HuH-7 (cell line): ENCODE measurements at places on chromosomes 12 and 14.

DNA sequence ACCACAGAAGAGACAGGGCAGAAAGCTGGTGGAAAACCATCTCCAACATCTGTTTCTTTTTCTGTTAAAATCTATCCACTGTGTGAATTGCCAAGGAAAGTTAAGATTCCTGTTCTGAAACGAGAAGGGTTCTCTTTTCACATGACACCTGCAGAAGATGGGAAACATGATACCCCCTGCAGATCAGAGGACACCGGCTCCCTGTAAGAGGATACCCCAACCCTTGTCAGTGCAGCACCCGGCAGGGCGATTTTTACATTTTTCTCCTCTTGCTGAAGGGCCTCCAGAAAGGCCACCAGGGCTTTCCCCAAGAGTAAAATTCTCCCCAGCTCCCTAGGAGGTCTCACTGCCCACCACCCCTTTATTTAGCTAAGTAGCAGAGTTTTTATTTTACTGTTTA, 48.2 kb downstream of the DPF3 start:
- DNase-seq = no peak

- no peak for DNase-seq
These were observed 12.1 kb upstream of the LRTM2 start for GRCh38 chr12:1808036-1808797.

GRCh38 chr14:80388980-80389711, 177.8 kb upstream of the DIO2 start:
- no peak for DNase-seq

GRCh38 chr12:83826112-83826511, 1086.5 kb downstream of the SLC6A15 start:
- DNase-seq = peak; percentile 11

- DNase-seq = no peak
These were observed 138.2 kb upstream of the LHX5 start for GRCh38 chr12:113609692-113610469.

GRCh38 chr14:24281636-24282035, 10.2 kb upstream of the RABGGTA start:
- no peak for DNase-seq

DNA sequence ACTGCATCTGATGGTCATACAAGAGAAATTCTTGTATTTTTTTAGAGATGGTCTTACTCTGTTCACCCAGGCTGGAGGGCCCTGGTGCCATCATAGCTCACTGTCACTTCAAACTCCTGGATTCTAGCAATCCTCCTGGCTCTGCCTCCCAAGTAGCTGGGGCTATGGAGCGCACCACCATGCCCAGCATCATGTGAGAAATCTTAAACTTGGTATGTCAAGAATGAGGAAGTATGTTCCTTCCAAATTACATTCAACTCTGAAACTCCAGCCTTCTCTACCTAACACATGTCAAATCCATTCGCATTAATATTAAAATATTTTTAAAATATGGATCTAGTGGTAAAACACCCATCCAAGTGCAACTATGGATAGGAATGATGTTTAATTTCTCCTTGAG, 27.5 kb upstream of the CDKN3 start:
- no peak for DNase-seq

DNA sequence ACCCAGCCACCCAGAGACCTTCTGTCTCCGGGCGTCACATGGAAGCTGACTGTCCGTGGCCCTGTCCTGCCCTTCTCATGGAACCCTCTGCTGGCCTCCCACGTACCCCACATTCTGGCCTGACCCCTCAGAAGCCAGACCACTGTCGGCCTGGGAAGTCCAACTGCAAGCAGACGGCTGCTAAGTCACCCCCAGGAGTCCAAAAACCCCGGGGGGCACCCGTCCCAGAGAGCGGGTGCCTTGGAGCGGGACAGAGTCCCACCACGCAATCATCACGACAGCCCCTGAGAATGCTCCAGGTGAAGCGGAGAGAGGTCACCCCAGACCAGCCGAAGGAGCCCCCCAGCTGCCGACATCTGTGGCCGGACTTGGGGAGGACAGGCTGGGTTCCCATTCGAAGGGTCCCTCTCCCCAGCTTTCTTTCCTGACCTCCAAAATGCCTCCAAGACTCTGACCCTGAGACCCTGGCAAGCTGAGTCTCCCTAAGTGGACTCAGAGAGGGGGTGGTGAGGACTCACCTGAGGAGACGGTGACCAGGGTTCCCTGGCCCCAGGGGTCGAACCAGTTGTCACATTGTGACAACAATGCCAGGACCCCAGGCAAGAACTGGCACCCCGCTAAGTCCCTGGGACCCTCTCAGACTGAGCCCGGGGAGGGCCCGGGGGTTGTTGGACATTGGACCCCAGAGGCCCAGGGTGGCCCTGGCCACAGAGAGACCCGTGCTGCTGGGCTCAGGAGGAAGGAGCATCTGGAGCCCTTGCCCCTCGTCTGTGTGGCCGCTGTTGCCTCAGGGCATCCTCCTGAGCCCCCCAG, 337.1 kb downstream of the TMEM121 start:
- DNase-seq = no peak

DNA sequence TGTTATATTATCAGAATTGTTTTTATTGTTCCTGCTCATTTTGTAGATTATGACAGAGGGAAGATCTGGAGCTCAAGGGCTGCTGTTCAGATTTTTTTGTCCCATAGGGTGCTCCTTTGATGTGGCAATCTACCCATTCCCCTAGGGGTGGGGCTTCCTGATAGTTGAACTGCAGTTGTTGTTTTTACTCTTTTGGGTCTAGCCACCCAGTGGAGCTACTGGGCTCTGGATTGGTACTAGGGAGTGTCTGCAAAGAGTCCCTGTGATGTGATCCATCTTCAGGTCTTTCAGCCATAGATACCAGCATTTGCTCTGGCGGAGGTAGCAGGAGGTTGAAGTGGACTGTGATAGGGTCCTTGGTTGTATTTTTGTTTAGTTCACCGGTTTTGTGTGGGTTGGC, 57.9 kb upstream of the SLCO1B1 start:
- DNase-seq = no peak

DNA sequence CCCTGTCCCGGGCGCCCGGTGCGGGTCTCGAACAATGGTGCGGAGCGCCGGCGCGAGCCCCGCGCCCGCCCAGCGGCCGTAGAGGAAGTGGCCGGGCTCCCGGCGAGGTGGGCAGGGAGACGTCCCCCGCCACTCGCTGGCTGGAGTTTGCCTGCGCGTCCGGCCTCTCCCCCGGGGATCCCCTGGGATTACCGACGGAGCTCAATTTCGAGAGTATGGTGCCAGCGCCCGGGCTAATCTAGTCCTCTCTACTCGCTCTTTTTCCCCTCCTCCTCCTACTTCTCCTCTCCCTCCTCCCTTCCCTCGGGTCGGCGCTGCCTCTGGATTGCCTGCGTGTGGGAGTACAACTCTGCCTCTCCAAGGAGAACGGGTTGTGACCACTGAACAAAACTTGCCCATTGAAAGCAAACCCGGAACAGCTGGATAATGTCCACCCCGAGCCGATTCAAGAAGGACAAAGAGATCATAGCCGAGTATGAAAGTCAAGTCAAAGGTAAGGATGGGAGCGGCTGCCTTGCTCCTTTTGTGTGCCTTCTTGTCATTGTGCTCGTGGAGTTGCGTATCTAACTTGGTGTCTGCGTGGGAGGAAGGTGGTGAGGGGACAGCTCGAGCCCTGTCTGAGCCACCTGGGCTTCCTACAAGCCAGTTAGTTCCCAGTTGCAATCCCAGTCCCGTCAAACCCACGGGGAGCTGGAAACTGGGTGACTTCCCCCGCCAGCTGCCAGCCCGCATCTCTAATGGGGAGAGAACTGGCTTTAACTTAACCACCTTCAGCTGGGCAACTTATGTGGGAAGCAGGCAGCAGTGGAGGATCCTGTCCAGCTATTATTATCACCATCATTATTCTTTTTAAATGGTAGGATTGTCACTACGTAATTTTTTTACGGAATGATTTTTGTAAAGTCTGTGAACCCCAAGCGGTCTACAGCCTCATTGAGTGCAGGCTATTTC, at the start of gene SRGAP1:
SRGAP1 (plus strand) TSS at position 310 of the 951 bp plus-strand sequence; CDS start at position 427, 117 bp downstream.
- DNase-seq = peak; percentile 39

GRCh38 chr12:73225941-73226340, 953.8 kb downstream of the TRHDE start:
- DNase-seq = no peak

- no peak for DNase-seq
These were observed 796.5 kb downstream of the GALC start for GRCh38 chr14:87196436-87196835.

- no peak for DNase-seq
These were observed 64.9 kb downstream of the LGR5 start for GRCh38 chr12:71504476-71504875.

DNA sequence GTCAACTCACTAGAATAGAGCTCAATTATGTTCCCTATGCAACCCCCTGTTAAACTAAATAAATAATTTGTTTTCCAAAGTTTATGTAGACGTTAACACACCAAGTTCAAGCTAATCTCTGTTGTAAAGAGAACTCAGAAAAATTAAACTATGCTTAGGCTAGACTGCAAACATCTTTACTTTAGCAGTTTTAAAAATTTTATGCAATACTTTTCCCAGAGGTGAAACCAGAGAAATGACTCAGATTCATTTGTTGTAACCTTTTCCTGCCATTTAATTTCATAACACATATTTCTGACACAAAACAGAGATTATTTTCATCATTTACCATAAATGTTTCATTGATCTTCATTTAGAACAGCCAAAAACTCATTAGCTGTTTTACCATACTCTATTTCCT, 27.4 kb downstream of the ABCC9 start:
- DNase-seq = no peak

DNA sequence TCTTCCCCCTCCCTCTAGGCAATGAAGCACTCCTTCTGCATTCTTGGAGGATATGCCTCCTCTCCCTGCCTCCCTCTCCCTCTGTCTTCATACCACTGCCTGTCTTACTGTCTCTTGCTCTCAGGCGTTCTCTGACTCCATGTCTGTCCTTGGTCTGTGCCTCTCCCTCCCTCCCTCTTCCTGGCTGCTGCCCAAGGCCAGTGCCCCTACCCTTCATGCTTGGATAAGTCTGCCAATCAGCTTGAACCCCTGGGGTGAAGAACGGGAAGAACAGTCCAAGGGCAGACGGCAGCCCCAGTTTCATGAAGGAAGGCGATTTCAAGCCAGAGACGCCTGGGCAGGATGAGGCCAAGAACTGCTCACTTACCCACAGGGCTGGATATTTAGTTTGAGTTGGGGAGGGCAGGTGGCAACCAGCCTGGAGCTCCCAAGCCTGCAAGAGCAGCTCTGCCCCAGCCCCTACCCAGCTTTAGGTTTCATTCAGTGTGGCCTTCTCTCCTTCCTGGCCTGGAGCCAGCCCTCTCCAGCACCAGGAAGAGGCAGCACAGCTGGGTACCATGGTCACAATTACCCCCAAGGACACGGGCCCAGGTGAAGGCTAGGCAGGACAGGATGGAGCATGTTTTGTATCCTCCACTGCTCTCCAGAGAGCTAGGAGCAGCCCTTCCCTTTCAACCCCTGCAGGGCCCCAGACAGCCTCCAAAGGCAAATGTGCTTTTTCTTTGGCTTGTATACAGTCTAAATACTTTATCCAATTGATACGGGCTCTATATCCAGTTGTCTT, 35.8 kb upstream of the LTBP2 start:
- DNase-seq = no peak

GRCh38 chr14:58280954-58281787, 17.2 kb upstream of the ARID4A start:
- no peak for DNase-seq

DNA sequence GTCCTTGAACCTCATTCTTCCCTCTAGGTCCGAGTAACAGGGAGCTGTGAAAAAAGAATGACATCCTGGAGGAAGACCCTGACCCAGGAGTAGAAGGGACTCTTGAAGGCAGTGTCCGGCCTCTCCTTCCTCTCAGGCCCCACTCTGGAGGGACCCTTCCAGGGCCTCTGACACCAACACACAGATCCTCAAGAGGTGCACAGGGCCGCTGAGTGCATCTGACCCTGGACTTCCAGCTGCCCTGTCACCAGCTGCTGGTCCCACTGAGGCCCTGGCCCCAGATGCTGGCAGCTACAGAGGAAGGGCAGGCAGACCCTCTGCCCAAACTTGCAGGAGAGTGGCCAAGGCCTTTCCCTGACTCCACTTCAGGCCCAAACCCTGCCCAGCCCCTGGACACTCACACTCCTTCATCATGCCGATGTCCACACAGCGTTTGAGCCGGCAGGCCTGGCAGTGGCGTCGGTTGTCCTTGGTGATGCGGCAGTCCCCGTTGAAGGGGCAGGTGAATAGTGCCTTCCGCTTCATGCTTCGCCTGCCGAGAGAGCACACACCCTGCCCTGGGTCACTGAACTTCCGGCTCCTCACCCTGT, 40.1 kb downstream of the VDR start:
- no peak for DNase-seq

GRCh38 chr12:81468206-81468605, 290.9 kb downstream of the PPFIA2 start:
- no peak for DNase-seq

DNA sequence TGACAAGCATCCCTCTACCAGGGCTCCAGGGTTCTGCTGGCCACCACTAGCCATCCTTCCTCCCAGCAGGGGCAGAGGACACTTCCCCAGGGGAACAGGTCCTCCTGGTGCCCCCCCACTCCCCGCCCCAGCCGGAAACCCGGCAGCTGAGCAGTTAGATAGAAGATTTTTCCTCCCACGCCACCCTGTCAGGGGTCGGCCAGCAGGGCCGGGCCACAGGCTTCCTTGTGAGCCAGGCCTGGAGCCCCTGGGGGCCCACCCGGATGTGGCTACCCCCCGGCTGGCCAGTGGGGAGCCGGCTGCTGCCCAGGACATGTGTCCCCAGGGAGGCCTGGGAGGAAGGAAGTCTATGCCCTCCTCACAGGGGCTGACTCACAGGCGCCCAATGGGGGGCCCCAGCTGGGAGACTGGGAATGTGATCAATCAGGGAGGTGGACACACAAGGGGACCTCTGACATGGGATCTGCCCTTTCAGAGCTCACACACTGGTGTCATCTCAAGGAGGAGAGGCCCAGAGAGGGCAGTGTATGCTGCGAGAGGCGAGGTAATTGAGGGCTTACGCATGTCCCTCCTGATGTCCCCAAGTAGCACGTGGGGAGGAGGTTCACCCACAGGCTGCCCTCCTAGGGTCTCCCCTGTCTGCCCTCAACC, 4.2 kb downstream of the SH2B3 start:
- no peak for DNase-seq

DNA sequence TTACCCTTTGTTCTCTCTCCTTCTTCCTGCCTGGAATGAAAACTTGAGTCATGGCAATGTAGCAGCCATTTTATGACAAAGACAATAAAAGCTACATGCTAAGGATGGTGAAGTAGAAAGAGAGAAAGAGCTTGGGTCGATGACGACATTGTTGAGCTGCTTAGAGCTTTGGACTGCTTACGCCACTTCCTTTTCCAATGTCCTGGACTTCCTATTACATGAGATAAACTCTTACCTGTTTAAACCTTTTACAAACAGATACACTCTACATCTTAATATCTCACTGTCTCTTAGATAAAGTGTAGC, 70.1 kb downstream of the PEBP1 start:
- DNase-seq = no peak

GRCh38 chr14:68377459-68377858, 415.4 kb downstream of the ZFP36L1 start:
- DNase-seq = peak; percentile 30

GRCh38 chr14:101034986-101035385, 131.5 kb upstream of the RTL1 start:
- no peak for DNase-seq

GRCh38 chr12:95474660-95474958, 657 bp downstream of the METAP2 start:
- no peak for DNase-seq

- no peak for DNase-seq
These were observed 173.5 kb upstream of the KRR1 start for GRCh38 chr12:75684678-75685616.

GRCh38 chr14:35201066-35201465, 78.7 kb downstream of the PRORP start:
- no peak for DNase-seq
